Lower leg skin (tissue), 4 donors: ENCODE measurements at places on chromosomes 5 and 9. TPM values are rescaled to one million over a fixed set of nuclear protein-coding genes. Genes with fewer than 3 reads are reported as not detected.

DNA sequence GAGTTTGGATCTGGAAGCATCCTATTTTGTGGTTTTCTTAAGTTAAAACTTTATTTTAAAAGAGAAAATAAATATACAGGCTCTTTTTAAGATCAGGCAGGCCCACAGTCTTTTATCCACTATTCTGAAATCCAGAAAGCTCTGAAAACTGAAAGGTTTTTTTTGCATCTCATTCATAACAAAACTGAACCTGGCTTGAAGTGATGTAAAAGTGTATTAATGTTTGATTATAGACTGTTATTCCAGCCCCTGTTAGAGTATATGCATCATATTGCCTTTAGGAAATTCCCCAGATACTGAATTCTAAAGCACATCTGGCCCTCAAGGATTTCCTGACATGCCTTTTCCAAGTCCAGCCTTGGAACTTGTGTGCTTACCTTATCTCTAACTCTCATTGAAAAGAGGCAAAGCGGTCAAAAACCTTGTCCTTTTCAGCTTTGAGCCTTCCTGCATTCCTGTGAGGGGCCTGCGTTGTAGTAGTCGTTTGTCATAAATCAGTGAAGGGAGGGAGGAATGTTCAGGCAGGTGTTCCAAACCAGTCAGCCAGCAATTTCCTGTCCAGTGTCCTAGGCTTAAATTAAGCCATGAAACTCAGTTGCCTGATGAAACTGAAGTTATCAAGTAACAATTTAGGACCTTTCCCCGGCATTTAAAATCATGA lies 110.4 kb downstream of the TLE4 start:
- DNase-seq, result no peak

The DROSHA gene
- total RNA-seq, result 43.6 TPM

DNA sequence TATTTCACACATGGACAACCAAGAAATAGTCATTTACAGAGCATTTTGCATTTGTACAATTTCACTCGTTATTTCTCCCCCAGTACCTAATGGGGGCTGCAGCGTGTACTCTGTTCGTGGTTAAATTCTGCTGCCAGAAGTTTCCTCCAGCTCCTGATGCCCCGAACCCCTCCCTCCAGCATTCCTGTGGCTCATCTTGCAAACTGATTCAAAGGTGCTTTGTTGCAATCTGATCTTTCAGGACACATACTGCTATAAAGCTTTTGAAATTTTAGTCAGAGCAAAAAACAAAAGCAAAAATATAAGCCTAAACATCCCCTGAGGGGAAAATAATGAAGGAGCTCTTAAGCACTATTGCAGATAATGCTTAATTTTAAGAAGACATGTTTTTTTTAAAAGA lies 27.7 kb downstream of the UBLCP1 start:
- DNase-seq, result no peak

DNA sequence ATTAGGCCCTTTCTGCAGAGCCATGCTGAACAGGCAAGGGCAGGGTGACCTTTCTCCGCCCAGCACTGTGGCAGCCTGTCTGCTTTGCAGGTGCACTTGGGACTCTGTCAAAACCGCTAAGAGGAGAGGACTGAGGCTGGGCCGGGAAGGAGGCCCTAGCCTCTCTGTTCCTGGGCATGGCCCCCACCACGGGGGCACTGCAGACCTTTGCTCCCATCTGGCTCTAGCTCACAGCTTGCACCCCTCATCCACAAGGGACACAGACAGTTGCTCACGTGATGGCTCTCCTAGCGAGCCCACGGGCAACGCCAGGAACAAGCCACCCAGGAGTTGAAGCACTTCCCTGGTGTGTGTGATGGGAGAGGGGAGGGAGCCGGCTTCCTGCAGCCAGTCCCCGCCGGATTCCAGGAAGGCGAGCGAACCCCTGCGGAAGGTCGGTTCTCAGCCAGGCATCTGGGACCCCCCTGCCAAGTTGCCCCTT lies 43.0 kb upstream of the FCN1 start:
- no peak for DNase-seq

- peak; percentile 54 for DNase-seq
Measured at GRCh38 chr9:126463426-126463825, 136.8 kb downstream of the MVB12B start.

DNA sequence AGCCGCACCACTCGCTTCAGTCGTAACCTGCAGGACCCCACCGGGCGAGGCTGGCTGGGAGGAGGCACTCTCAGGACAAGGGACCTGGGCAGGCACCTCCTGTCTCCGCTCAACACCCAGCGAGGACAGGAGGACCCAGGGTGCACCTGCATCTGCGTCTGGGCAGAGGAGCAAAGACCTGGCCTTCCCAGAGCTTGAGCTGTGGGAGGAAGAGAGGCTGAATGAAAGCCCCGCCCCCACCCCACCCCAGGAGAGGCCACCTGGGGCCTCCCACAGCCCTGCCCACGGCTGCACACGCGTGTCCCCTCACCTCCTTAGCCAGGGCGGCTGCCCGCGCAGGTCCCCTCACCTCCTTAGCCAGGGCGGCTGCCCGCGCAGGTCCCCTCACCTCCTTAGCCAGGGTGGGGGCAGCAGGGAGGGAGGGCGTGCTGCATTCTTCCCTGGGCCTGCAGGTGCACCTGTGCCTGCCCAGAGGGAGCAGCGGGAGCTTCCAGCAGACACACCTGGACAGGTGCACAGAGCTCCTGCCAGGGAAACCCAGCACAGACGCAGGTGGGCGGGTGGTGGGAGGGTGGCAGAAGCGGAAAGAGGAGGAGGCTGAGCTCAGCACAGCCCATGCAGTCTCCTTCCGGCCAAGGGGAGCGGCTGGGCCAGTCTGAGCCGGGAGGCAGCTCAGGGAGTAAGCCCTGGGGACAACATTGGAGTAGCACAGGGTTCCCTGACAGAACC lies 18.5 kb upstream of the SLC12A7 start:
- no peak for DNase-seq

The SHISAL2B gene
- total RNA-seq, result not detected

GRCh38 chr5:179162351-179163235 lies 102.4 kb downstream of the ZNF354C start:
- DNase-seq, result no peak

DNA sequence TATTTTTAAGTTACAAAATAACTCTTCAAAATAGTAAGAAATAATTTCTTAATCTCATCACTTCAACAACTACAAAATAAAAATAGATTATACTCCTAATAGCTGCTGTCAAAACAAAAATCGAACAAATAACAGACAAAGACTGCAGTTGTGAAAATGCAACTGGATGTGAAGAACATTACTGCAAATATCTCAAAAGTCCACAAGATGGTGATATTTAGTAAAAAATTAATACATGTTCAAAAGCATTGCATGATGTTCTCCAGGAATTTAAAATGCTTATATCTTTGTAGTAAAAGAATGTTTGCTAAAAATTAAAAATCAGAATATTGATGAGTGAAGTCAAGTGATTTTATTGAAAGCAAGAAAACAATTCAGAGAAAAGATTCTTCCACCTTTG lies 66.2 kb downstream of the MPDZ start:
- DNase-seq, result no peak

The GPR150 gene
- total RNA-seq, result 1.6 TPM

- DNase-seq, result no peak
Measured at GRCh38 chr5:169935762-169936161, 44.5 kb downstream of the INSYN2B start.

The TSLP gene
- total RNA-seq, result 0.64 TPM

- DNase-seq, result no peak
Measured at GRCh38 chr9:109213285-109214121, 46.5 kb upstream of the FRRS1L start.

The TRPM3 gene
- not detected for total RNA-seq

The ADAMTS12 gene
- total RNA-seq, result 0.22 TPM

The BARX1 gene
- total RNA-seq, result not detected

The CDC23 gene
- total RNA-seq, result 33.4 TPM

- DNase-seq, result no peak
Measured at GRCh38 chr5:88805151-88805784, 77.7 kb downstream of the MEF2C start.

GRCh38 chr5:103424453-103425205 lies 138.0 kb downstream of the NUDT12 start:
- no peak for DNase-seq

The DNAH5 gene
- total RNA-seq, result 0.20 TPM

The FBP2 gene
- total RNA-seq, result not detected

- DNase-seq, result no peak
Measured at GRCh38 chr5:14357851-14358250, 214.7 kb downstream of the TRIO start.

DNA sequence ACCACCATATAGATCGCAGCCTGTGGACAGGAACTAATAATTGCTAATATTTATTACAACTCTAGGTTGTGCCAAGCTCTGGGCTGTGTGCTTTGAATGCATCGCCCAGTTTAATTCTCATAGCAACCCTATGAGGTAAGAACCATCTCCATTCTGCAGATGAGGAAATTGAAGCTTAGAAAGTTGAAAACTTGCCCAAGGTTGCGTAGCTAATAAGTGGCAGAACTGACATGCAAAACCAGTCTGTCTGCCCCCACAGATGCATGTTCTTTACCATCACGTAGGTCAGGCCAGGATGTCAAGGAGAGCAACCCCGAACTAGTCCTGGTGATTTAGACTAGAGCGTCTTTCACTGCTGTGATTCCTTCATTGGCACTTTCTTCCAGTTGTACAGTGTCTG lies 15.6 kb downstream of the WWC1 start:
- DNase-seq, result no peak

- DNase-seq, result no peak
Measured at GRCh38 chr9:127667906-127668305, 38.9 kb upstream of the CFAP157 start.

DNA sequence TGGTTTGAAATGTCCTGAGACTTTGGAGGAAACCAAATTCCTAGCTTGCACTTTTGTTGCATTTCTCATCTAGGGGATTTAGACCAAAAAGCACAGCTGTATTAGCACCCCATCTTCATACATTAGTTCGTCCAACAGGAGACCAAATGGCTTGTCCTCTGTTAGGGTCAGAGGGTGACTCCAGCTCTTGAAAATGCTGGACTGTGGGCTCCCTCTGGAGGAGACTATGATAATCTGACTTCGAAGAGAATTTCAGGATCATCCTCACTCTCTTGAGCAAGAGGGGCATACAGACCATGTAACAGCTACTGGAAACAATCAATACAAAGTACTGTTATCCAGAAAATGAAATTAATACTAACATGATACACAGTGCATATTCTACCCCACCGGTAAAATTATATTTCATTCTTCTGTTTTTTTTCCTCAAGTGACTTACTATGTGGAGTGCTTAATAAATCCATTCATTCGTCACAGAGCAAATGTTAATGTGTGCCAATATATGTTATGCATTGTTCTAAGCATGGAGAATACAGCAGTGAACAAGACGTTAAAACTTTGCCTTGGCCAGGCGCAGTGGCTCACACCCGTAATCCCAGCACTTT lies 63.7 kb upstream of the PPP2CA start:
- DNase-seq, result peak; percentile 27

The KCNV2 gene
- not detected for total RNA-seq

DNA sequence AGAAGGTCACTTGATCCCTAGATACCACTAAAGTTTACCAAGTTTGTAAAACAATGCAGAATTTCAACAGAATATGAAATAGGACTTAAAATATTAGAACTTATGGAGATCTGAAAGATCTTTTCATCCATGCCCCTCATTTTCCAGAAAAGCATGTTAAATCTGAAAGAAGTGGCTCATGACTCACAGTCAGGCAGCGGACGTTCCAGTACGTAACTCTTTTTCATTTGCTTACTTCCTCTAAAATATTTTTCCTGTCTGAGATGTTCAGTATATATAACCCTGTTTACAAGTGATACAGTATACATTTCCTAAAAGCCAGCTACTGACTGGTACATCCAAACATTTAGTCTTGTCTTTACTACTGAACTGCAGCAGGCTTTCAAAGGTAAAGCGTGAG lies 22.3 kb downstream of the FBXW2 start:
- DNase-seq, result no peak

- no peak for DNase-seq
Measured at GRCh38 chr9:83247732-83248131, 184.8 kb upstream of the RASEF start.

DNA sequence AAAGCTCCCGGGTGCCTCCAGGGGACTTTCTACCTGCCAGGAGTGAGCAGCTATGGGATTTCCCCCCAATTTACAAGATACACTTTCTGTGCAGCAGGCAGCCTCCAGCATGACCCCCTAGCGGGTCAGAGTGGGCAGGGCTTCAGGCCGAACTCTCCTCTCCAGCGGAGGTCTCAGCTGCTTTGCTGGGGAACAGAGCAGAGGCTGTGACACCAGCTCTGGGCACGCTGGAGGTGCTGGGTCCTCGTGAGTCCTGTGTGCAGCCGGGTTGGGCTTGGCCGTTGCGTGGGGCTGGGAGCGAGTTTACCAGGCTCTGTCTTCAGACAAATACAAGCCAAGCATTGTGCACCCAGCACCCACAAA lies 2.9 kb downstream of the NRARP start:
- peak; percentile 11 for DNase-seq

GRCh38 chr9:132582786-132583583 lies 579 bp downstream of the BARHL1 start:
- no peak for DNase-seq

GRCh38 chr9:114674798-114675540 lies 7.0 kb downstream of the TEX48 start:
- DNase-seq, result no peak

DNA sequence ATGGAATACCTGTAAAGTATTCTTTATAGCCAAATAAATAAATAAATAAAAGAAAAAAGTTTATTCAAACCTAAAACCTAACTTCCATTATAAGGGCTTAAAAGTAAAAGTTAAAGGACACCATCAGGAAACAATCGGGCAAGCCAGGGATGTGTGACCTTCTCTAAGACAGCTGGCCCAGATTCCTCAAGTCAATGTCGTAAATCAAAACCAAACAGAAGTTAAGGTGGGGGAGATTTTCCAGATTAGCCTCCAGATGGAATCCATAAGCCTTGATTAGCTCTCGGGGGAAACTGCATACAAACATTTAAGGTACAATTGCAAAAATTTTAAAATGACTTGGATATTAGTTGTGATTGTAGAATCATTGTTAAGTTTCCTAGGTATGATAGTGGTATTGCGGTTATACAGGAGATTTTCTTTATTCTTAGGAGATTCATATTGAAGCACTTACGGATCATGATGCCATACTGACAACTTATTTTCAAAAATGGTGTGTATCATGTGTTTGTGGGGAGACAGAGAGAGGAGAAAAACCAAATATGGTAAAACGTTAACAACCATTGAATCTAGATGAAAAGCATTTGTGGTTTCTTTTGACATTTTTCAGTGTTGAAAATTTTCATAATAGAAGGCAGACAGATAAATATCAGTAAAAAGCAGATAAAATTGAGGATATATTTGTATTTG lies 21.5 kb upstream of the MGAT1 start:
- no peak for DNase-seq

The FBP1 gene
- 5.8 TPM for total RNA-seq

GRCh38 chr9:82911996-82912395 lies 150.9 kb downstream of the RASEF start:
- DNase-seq, result no peak
